ENCODE measurements at places on chromosomes 5 and 9.

- DNase-seq: no peak
These were observed 55.3 kb downstream of the RPS23 start for GRCh38 chr5:82222597-82223574.

DNA sequence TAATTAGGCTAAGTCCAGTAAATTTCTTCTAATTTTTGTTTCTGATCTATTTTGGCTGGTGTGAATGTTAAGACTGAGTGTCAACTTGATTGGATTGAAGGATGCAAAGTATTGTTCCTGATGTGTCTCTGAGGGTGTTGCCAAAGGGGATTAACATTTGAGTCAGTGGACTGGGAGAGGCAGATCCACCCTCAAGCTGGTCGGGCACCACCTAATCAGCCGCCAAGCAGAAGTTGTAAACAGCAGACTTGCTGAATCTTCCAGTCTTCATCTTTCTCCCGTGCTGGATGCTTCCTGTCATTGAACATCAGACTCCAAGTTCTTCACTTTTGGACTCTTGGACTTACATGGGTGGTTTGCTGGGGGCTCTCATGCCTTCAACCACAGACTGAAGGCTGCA lies 21.4 kb upstream of the MLLT3 start:
- no peak for DNase-seq

- DNase-seq: no peak
These were observed 42.1 kb upstream of the ZNF622 start for GRCh38 chr5:16507716-16508115.

GRCh38 chr9:70382709-70383605 lies 31.5 kb downstream of the KLF9 start:
- DNase-seq: no peak

DNA sequence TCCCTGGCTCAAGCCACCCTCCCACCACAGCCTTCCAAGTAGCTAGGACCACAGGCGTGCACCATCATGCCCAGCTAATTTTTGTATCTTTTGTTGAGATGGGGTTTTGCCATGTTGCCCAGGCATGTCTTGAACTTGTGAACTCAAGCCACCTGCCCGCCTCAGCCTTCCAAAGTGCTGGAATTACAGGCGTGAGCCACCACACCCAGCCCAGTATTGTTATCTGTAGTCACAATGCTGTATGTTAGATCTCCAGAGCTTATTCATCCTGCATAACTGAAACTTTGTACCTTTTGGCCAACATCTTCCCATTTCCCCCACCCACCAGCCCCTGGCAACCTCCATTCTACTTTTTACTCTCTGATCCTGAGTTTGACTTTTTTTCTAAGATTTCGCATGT lies 37.5 kb downstream of the CREBRF start:
- no peak for DNase-seq

DNA sequence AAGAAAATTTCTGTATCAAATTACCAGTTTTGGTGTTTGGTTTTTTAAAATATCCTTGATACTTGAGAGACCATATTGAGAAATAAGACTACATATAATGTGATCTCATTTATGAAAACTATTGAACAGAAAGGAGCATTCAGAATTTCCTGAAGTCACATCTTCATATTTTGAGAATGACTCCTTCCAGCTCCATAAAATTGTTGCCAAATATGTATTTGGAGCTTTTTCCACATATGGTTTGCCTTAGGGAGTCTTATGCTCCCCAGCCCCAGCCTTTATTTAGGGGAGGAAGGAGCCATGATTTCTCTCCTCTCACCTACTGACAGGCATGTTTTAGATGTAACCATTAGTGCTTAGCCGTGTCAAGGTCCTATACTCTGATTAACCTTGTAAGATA lies 51.1 kb downstream of the GCNT1 start:
- DNase-seq: no peak

DNA sequence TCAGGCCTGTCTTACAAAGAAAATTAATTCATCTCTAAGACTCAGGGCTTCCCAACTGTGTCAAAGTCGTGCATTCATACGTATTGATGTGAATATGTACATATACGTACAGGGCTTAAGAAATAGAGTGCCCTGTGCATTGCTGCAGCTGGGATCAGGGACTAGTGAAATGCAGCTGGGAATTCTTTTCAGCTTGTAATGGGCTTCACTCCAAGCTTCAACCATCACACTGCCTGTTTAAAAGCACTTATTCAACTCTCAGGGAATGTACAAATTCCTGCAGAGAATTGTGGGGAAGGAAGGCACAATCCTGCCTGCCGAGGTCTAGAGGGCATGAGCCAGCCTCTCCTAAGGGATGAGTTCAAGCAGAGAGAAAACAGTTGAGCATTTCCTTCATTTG lies 59.6 kb upstream of the MAN2A1 start:
- no peak for DNase-seq

DNA sequence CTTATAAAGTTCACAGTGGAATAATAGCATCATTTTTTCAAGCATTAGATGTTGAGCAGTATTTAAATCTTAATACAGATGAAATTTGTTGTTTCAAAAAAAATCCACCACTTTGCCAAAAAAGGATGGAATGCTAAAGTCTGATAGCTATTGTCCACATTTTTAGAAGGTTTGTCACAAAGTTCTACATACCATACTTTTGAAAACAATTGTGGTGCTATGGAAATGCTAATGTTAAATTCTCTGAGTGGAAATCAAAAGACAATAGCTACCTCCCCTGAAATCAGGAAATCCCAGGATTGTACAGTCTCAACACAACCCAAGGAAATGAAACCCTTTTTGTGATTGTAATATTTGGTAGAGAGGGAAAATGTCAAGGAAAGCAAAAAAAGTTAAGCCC lies 19.3 kb upstream of the GRAMD2B start:
- no peak for DNase-seq

DNA sequence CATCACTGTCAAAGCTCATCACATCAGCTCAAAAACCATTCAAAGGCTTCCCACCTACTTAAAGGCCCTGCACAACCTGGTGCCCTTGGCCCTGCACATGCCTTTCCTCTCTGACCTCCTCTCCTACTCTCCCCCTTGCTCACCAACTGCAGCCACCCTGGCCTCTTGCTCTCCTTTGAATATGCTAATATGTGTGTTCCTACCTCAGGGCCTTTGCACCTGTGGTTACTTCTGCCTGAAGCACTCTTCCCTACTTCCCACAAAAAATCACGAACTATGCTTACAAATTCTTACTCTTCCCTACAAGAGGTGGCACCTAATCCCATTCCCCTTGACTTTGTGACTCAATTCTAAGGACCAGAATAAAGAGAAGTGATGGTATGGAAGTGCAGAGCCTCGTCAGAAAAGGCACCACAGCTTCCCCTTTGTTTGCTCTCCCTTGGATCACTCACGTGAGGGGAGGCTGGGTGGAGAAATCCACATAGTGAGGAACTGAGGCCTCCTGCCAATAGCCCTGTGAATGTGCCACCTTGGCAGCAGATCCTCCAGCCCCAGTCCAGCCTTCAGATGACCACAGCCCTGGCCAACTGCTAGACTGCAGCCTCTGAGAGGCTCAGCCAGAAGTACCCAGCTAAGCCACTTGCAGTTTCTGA lies 3.2 kb upstream of the TMEM171 start:
- no peak for DNase-seq

- DNase-seq: peak; percentile 32
These were observed 102.6 kb upstream of the TBC1D2 start for GRCh38 chr9:98357921-98358535.

DNA sequence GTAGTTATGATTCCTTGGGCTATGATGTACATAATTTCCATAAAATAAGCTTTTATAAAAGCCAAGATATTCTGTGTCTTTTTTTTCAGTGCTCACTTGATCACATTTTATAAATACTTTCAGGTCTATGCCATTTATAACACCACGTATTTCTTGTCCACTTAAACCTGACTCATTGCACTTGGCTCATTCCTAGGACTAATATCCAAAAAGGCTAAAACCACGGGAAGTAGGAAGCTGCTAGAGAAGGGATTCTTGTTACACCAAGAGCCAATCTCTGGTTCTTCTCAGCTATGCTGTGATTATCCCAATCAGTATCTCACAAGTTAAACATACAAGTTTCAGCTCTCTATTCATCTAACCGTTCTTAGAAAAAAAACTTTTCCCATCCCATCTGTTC lies 80.4 kb upstream of the CDH6 start:
- DNase-seq: no peak

GRCh38 chr5:78908173-78909061 lies 76.7 kb downstream of the ARSB start:
- no peak for DNase-seq

DNA sequence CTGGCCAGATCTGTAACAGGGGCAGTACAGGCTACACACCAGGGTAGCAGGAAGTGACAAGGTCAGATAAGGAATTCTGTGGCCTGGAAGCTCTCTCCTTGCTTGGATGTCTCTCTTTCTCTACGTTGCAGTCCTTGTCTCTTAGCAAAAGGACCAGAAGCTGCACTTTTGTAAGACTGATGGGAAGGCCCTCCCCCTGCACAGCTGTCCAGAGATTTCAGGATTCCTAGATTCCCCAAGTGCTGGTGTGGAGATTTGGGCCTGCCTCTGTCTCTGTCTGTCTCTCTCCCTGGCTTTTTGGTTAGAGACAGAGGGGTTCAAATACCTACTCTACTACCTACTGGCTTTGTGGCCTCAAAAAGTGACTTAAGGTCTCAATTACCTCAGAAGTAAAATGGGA lies 10.0 kb upstream of the CNTFR start:
- no peak for DNase-seq

- DNase-seq: no peak
These were observed 94.6 kb upstream of the PTCH1 start for GRCh38 chr9:95611354-95611753.

GRCh38 chr5:97608501-97608900 lies 425.5 kb upstream of the RIOK2 start:
- no peak for DNase-seq

- DNase-seq: no peak
These were observed 670.5 kb upstream of the SEMA6A start for GRCh38 chr5:117245130-117245529.

DNA sequence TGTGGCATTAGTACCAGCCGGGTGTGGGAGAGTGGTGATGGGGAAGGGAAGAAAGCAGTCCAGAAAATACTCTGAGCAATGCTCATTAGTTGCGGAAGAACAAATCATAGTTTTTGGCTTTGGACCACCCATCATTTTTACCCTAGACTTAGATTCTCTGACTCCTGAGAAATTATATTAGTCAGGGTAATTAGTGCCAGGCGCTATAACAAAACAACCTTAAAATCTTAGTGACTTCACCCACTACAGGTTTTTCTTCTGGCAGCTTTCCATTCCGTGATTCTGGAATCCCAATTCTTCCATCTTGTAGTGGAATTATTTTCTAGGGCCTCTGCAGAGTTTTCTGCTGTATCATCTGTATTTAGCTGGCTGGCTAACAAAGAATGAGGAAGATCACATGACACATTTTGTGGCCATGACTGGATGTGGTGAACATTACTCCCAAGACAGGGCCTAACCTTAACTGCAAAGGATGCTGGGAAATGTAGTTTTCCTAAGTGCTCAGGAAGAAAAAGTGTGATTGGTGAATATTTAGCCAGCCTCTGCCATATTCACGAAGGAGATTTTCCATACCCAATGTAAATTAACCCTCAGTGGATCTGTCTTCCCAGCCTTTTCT lies 373.0 kb upstream of the MEF2C start:
- DNase-seq: peak; percentile 76

GRCh38 chr5:179876610-179876952 lies 18.0 kb upstream of the MRNIP start:
- no peak for DNase-seq

GRCh38 chr9:128033609-128034008 lies 33.5 kb downstream of the NAIF1 start:
- no peak for DNase-seq

DNA sequence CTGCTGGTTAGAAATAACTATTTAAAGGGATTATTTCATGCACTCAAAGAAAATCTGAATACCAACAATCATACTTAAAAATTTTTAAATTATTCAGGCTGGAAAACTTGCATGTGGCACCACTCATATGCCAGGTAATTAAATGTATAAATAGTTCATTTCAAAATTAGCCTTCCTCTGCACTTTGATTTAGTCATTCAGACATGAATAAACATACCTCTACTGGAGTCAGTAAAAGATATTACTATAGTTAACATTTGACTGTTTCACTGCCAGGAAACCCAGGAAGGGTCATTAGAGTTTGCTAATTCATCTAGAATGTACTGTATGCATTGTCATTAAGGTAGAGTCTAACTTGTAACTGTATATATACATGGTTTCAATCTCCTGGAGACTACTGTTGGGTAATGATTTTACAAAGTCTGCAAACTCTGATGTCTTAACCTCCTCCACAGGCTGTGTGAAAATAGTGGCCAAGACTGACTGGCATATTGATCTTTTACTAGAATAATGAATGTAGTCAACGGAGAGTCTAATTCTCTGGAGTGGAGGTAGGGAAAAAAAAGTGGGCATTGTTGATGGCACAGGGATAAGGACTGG lies 43.7 kb downstream of the TEX10 start:
- no peak for DNase-seq

DNA sequence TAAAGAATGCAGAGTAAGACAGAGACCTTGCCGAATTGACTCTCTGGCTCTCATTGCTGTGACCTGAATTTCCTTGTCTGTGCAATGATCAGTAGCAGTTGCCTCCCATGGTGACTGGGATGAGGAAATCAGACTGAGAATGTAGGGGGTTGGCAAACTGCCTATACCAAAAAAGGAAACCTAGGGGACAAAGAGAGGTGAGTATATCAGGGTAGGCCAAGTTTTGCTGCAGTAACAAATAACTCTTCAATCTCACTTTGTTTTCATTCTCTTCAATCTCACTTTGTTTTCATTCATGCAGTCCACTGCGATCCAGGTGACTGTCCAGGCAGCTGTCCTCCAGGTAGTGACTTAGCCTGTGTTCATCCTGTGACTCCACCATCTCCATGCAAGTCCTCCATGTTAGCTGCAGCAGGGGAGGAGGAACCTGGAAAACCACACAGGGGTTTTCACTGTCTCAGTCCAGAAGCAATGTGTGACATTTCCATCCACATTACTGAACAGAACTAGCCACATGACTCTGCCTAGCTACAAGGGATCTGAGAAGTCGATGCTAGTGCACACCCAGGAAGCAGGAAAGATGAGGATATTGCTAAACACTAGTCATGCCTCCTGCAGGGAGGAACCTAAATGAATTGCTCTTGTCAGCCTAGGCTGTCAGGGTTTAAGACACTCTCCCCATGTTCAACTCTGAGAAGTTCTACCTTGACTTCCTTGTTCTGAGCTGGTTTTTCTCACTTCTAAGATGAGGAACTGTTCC lies 26.0 kb downstream of the TMEM174 start:
- no peak for DNase-seq

All from T47D (cell line).